ENCODE measurements at places on chromosomes 11 and 22. TPM values are rescaled to one million over a fixed set of nuclear protein-coding genes. Genes with fewer than 3 reads are reported as not detected.

DNA sequence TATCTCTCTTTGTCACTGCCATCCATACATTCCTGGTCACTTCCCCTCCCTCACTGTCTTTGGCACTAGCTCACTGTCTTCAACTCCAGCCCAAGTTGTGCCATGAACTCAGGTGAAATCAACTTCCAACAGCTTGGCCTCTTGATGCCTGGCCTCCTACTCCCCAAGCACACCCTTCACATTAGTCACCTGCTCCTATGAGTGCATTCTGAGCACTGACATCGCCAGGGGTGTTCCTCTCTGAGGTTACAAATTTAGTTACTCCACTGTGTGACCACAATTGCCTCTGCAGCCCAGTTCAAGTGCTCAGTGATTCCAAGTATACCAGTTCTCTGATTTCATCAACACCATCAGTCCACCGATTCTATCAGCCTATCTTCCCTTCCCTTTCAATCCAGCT lies 10.8 kb downstream of the DRD2 start:
- no peak for DNase-seq

DNA sequence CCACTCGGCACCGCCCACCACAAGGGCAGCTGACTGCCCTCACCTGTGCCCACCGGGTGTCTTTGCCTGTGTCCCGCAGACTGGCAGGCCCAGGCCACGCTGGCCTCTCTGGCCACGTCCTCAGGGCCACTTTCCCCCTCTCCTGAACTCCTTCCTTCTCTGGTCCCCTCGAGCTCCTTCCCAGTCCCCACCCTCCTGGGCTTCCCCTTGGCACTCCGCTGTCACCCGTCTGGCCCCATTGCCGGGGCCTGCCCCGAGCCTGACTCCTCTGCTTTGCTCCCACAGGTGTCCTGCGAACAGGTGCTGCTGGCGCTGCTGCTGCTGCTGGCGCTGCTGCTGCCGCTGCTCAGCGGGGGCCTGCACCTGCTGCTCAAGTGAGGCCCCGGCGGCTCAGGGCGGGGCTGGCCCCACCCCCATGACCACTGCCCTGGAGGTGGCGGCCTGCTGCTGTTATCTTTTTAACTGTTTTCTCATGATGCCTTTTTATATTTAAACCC lies 14.2 kb downstream of the MCAT start:
- peak; percentile 91 for DNase-seq

- DNase-seq = no peak
These were observed 508.1 kb downstream of the TMEM135 start for GRCh38 chr11:87545858-87546257.

ACCSL gene
- not detected for total RNA-seq
